ENCODE measurements at places on chromosomes 12 and 14.

DNA sequence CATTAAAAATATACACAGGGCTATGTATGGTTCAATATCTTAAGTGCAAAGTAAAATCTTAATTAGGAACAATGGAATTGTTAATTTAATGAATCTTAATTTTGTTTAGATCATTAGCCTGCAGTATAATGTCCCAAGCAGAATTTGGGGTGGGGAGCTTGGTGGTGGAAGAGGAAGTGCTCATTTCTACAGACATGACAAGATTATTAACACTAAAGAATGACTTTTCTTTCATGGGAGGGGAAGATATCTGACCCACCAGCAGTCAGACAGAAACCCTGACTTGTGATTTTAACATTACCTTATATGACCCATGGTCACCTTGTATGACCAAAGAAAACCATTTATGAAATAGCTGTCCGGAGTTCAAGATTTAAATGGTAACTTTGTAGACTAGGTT is 41.3 kb upstream of the HIF1A start:
- no peak for DNase-seq

DNA sequence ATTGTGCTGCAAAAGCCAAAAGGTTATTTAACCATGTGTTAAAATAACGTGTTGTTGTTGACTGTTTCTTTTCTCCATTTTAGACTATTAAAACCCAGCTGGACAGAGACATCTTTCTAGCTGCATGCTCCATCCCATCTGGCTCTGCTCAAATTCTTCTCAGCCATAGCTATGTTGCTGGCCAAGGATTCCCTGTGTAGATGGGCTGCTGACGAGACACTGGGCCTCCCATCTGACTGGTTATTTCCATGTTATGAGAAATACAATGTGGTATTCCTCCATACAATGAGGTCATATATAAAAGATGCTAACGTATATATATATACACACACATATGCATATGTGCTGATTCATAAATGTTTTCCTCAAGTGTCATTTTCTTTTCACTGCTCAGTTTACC is 30.1 kb downstream of the MED13L start:
- no peak for DNase-seq

DNA sequence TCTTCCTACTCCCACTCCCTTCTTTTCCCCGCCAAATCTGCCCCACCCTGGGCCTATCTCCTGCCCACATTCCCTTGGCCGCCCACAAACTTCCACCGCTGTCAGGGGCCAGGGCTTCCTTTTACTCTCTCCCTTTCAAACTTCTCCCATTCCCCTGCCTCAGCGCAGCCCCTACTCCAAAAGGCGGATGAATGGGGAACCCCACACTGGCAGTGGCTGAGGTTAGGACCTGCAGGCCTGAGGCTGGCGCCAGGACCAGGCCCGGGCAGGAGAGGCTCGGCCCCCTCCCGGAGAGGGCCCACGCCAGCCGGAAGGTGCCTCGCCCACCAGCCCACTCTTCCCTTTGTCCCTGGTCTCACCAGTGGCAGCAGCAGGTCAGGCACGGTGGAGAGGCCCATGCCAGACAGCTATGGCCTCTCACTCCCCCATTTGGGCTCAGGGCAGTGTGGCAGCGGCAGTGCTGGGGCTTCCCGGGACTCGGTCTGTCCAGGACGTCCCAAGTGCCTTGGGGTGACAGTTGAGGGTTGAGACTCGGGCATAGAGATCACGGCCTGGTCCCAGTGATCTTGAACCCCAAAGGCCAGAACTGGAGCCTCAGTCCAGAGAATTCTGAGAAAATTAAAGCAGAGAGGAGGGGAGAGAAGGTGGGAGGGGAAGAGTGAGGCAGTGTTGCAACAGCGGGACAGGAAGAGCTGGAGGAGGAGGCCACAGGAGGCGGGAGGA is at the start of gene TNFRSF1A:
Gene TNFRSF1A (minus strand): TSS at position 660 of the 723 bp plus-strand sequence. CDS start 262 bp downstream, at position 398.
- no peak for DNase-seq

DNA sequence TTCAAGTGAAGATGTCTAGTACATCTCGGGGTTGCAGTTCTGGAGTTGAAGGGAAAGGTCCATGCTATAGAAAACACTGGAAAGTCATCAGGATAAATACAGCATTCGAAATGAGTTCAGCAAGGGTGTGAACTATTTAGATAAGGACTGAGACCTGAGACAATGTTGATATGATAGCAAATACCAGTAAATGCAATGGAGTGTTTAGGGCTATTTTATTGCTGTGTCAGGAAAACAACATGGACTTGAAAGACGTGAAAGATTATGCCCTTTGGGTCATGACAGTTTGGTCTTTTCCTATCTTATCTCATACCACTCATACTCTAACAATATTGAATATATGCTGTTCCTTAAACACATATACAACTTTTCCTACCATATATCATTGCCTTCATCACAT is 1776.2 kb upstream of the SEL1L start:
- DNase-seq = no peak

DNA sequence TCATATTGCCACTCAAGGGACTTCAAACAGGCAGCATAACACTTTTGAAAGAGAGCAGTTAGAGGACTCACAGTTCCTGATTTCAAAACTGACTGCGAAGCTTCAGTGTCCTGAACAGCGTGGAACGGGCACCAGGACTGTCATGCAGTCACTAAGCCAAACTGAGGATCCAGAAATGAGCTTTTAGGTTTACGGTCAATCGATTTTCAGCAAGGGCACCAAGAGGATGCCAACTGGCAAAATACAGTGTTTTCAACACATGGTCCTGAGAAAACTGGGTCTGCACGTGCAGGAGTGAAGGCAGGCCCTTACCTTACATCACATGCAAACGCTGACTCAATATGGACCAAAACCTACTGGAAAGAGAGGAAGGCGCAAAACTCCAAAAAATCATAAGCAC is 15.6 kb downstream of the BRF1 start:
- DNase-seq = no peak

- DNase-seq = no peak
These were observed 57.8 kb upstream of the METAP2 start for GRCh38 chr12:95416111-95416636.

DNA sequence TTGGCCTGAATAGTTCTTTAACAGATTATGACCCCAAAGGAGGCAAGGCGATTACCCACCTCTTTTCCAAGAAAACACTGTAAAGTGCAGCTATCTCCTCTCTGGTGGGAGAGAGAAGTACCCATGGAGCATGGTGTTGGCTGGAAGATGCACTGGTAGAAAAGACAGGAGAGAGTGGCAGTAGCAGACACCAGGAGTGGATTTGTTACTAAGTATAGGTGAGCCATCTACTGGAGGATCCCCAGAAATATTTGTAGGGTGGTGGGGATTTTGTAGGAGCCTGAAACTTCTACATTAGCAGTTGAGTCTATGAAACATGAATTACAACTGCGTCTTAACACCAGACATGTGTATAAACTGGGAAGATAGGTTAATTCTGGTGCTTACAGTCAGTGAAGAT is 148.0 kb downstream of the SLC38A4 start:
- no peak for DNase-seq

GRCh38 chr14:68225321-68225720 is 405.7 kb downstream of the RAD51B start:
- no peak for DNase-seq

- no peak for DNase-seq
These were observed 30.9 kb downstream of the BTBD7 start for GRCh38 chr14:93301821-93302447.

- no peak for DNase-seq
These were observed 42.6 kb upstream of the C12orf42 start for GRCh38 chr12:103538397-103538796.

- DNase-seq = no peak
These were observed 639 bp downstream of the FZD10 start for GRCh38 chr12:130162745-130163460.

DNA sequence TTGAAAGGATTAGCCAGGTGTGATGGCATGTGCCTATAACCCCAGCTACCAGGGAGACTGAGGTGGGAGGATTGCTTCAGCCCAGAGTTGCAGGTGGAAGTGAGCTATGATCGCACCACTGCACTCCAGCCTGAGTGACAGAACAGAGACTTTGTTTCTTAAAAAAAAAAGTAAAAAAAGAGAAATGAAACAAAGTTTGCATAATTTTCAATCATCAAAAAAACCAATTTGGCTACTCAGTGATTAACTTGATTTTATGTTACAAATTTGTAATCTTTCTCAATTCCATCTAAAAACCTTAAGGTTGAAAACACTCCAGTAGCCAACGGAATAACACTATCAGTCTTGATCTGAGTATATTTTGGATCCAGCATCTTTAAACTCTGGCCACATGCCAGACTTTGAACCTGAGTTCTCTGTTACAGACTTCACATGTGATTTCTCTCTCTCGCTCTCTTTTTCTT is 12.6 kb upstream of the DENND5B start:
- no peak for DNase-seq

Measured in stimulated activated CD4-positive, alpha-beta T cell treated with anti-CD3 and anti-CD28 coated beads, Interleukin-12 subunit alpha, Interleukin-12 subunit beta, amount 100 ng/mL, for 48 hours (primary cell).